ENCODE measurements at places on chromosomes 3 and 15. TPM values are rescaled to one million over a fixed set of nuclear protein-coding genes. Genes with fewer than 3 reads are reported as not detected.
A peak's percentile ranks its signal among the peaks of the same experiment; 100 is the strongest.

DNA sequence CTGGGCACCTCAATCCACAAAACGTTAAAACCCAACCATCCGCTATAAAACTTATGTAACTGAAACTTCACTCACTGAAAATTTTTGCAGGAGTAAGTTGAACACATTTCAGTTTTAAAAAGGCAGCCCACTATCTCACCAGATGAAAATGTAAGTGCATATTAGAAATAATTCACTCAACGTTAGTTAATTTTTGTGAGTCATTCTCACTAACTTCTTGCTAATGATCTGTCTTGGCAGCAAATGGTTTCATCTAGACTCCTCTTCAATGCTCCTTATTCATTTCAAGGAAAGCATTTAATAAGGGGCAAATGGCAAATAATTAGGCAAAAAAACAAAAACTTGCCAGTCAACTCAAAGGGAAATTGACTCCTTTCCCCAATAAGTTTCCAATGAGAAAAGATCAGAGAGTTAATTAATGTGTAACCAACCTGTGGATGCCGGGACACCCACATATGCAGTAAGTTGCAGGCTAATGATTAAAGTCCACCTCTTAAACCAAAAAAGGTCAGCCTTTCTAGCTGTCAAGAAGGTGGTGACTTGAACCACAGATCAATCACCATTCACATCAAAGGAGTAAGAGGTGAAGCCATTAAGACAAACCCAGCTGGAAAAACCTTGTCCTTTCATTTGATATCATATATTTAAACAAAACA, 22.9 kb upstream of the PRICKLE2 start:
- DNase-seq = no peak

GRCh38 chr3:90040554-90040953, 933.1 kb downstream of the EPHA3 start:
- no peak for DNase-seq

DNA sequence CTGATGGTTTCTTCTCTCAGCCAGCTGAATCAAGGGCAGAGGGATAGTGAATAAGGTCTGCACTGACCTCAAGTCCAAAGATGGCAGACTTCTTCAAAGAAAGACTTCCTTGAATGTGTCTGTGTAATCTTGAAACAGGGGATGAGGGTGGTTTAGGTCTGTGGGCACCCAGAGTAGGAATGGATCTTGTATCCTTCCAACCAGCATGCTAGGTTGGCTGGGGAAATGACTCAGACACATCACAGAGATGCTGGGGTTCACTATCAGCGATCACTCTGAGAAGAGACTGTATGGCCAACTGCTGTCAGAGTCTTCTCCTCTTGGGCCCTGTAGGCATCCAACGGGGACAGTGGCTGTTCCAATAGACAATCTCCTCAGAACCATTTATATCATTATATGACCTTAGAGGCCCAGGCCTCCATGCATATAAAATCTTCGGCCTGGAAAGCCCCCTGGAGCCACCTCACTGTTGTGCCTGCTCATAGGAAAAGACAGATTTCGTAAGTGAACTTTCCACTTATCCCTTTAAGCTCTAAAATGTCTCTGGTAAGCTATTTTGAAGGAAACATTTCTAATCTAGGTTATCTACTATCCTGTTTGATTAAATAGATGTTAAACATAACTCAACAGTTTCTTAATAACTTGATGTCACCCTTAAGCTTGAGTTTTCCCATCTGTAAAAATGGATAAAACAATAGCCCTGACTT, 58.5 kb downstream of the TIPARP start:
- DNase-seq = no peak

The CIDEC gene
- 2.7 TPM for polyA plus RNA-seq

DNA sequence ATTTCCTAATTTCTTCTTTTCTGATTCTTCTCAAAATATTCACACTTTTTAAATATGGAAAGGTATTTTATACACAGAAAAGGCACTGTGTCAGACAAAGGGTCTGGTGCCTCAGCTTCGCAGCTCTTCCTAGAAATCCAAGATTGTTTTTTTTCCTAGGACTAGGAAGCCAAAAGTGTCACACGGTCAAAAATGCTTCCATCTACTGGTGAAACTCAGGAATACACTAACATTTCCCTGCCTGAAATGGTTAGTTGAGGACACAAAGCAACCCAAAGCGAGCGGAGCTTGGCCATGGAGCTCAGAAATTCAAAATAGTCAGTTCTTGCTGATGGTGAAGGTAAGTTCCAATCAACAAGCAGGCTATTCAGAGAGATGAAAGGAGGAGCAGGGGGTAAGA, 426.5 kb upstream of the RASGRP1 start:
- DNase-seq = peak; percentile 25

DNA sequence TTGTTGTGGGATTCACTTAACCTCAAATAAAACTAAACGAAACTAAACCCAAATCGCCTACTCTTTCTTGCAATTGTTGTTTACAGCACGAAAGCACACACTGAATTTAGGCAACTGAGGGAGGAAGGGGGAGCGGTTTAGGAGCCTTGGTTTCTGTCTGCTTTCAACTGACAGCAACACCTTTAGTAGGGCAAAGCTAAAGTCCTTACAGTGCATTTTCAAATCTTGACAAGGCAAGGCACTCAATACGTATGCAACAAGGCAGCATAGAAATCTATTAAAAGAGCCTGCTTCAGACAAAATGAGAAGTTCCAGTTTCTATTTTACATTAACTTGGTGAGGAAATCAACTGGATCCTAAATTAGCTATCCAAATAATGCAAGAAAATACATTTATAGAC, 174.6 kb downstream of the CHST2 start:
- no peak for DNase-seq

- DNase-seq = no peak
These were observed 166.0 kb downstream of the MCTP2 start for GRCh38 chr15:94397337-94397736.

GRCh38 chr3:185318141-185318540, 44.8 kb upstream of the MAP3K13 start:
- DNase-seq = no peak

GRCh38 chr15:99085413-99086326, 19.2 kb upstream of the SYNM start:
- no peak for DNase-seq

Measured in hindlimb muscle (tissue), 1 donor.